ENCODE measurements at places on chromosomes 7 and 10.

DNA sequence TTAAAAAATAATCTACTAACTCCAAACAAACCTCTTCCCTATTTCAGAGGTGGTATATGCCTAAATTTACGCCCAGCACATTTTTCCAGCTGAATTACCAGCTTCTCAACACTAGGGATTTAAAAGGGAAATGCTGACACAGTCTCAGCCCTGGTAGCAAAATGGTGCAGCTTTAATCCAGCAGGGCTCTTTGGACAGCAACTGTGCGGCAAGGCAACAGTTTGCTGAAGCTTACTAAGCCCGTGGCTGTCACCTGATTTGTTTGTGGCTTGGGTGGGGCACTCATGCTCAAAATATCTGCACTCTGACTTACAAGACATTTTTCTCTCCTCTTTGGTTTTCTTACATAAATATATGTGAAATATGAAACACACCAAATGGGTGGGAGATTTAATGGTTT lies 206.7 kb downstream of the POU6F2 start:
- no peak for DNase-seq

GRCh38 chr7:3285652-3286051 lies 15.4 kb upstream of the SDK1 start:
- no peak for DNase-seq

DNA sequence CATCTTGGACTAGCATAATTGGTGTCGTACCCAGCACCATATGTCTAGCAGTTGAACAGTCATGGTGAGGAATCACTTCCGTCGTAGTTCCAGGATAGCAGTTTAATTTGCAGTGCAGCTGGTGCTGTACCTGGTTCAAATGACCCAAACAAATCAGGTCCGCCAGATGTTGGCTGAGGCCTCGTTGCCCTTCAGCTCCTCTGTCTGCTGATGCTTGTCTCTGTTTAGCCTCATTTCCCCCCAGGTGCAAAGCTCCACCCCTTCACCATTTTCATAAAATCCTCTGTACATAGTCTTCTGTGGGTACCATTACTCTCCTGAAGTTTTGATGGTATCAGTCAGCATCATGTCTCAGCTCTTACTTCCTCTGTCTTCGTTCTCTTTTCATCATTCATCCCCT lies 35.1 kb downstream of the UMAD1 start:
- DNase-seq = no peak

DNA sequence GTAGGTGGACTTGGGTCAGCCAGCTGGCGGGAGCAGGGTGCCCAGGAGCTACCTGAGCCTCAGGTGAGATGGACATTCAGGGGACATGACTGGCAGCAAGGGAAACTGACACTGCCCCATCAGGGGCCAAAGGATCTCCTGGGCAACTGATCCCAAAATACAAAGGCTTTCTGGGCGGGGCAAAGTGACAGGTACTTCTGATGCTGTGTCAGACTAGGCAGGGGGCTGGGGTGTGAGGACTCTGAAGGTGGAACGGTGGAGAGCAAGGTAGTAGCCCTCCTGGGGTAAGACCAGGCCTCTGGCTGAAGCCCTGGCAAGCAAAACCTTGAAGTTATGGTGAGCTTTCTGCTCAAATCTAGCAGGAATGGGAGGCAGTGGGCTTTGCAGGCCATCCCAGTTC lies 4.4 kb downstream of the OPN4 start:
- no peak for DNase-seq

GRCh38 chr7:129225931-129226572 lies 1.2 kb downstream of the AHCYL2 start:
- no peak for DNase-seq

DNA sequence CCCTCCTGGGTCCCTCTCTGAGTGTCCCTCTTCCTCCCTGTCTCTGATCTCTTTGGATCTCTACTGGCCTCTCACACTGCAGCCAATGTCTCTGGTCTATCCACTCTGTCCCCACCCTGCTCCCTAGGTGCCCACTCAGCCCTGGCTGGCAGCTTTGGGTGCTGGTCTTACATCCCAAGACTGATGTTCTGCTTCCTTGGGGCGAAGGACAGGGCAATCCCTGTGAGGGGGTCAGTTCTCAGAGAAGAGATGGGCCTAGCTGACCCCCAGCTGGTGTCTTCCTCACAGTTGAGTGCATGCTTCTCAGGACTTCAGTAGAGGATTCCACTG lies 51.7 kb upstream of the CAMK2B start:
- DNase-seq = no peak

- DNase-seq = no peak
Measured at GRCh38 chr10:90167174-90168064, 466.0 kb downstream of the KIF20B start.

DNA sequence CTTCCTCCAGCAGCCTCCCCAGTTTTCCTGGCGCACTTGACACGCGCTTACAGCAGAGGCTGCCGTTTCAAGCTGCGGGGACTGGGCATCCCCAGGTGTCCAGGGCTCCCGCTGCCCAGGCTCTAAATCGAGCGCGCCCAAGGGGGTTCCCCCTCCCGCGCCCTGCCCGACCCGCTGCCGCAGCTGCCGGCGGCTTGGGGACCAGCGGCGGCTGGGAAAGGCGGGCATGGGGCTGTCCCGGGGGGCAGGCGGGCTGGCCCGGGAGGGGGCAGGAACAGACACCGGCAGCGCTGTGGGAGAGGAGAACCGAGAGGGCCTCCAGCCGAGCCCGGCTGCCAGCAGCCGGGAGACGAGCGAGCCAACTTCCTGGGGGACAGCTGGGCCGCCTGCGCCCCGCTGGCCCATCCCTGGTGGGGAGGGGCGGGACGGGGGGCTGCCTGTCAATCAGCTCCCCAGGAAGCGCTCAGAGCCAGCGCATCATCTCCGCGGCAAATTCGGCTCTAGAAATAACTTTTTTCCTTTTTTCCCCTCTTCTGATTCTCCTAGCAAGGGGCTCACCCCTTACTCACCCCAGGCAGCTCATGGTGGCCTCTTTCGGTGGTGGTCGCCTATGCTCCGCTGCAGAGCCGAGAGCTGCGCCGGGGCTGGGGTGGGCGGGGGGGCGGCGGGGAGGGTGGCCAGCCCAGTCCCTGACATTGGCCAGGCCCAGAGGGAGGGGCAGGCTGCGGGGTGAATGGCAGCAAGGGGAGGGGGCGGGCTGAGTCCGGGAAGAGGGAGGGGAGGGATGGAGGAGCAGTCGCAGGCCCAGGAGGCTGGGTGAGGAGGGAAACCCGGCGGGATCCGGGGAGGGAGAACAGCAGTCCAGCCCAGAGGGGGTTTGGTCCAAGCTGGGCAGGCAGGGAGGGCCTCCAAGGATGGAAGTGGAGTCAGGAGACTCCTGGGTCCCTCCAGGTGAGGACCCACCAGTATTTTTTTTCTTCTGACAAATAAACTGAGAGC lies 14.7 kb downstream of the GRID2IP start:
- DNase-seq = no peak

DNA sequence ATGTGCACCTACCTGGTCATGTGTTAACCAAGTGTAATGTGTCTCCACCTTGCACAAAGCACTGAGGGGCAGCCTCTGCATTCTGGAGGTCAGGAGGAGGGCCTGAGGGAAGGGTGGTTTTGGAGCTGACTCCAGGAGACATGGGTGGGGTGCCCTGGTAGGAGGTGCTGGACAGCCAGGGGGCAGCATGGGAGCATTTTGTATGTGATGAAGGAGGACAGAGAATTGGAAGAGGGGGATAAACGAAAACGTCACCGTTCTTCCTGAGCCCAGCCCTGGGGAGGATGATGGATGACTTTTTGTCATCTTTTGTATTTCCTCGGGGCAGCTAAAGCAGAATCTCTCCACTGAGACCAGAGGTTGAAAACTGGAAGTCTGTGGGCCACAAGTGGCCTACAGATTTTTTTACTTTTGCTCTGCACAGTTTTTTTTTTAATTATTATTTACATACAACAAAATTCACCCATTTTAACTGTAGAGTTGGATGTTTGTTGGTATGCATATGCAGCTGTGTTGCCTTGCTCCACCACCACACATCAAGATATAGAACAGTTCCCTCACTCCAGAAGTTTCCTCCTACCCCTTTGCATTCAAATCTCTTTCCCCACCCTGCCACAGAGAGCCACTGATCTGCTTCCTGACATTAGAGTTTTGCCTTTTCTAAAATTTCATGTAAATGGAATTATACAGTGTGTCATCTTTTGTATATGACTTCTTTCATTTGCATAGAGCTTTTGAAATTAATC lies 242.5 kb downstream of the VTI1A start:
- DNase-seq = no peak

GRCh38 chr7:25031432-25031831 lies 51.5 kb upstream of the OSBPL3 start:
- no peak for DNase-seq

GRCh38 chr7:94284104-94284503 lies 110.6 kb upstream of the COL1A2 start:
- DNase-seq = no peak

- DNase-seq = no peak
Measured at GRCh38 chr7:100367676-100368613, 5.3 kb upstream of the PILRA start.

- DNase-seq = no peak
Measured at GRCh38 chr7:150507947-150508602, 6.6 kb upstream of the GIMAP7 start.

DNA sequence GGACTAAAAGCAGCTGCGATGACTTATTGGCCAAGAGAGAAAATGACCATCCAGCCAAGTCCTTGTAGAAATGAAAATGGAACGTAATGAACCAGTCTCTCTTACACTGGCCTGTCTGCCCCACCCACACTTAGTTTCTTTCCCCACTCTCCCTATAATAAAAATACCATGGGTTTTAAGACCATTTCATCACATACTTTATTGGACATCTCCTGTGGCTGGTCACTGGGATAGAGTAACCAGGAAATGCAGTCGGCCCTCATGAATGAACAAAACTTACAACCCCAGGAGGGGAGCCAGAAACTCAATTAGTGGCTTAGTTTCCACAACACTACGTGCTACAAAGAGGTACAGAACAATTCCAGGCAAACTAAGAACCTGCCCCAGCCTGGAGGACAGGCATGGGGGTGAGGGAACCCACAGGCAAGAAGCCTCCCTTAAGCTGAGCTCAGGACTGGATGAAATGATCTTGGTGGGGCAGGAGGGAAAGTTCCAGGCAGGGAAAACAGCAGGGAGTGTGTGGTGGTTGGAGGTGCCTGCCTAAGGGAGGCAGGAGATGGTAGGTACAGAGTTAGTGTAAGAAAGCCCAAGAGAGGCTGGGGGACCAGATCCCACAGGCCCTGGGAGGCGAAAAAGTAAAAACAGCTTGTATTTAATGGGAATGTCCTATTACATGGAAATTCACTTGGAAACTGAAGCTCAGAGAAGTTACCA lies 29.6 kb downstream of the MKI67 start:
- DNase-seq = no peak

DNA sequence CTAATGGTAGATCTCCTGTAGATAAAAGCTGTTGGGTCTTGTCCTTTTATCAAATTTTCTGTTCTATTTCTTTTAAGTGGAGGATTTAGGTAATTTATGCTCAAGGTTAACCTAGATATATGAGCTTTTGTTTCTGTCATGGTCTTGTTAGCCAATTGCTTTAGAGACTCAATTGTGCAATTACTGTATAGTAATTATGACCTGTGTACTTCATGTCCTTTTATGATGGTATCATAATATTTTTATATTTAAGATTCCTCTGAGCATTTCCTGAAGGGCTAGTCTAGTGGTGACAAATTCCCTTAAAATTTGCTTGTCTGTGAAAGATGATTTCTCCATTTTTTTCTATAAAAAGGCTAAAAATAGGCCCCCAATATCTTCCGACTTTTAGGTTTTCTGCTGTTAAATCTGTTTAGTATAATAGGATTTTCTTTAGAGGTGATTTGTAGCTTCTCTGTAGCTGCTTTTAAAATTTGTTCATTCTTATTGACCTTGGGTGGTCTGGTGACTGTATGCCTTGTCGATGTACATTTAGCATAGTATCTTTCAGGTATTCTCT lies 5.4 kb upstream of the AKR1C3 start:
- no peak for DNase-seq

DNA sequence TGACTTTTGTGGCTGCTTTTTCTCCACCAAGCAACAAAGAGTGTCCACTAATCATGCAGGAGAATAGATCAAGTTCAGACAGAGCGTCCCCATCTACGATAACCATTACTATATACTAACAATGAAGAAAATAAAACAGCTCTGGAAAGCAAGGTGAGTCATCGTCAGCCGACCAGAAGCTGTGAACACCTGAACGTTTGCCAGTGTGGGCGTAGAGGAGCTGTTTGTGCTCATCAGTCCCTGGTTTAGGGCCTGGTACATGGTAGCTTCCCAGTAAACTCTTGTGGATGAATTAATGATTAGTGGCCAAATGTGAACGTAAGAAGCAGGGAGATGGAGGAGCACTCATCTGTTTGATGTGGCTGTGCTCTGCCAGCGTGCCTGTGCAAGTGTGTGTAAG lies 180.7 kb downstream of the EVX1 start:
- no peak for DNase-seq

GRCh38 chr7:95476072-95476847 lies 9.5 kb upstream of the ASB4 start:
- no peak for DNase-seq

- DNase-seq = no peak
Measured at GRCh38 chr7:31059551-31059950, 7.4 kb downstream of the ADCYAP1R1 start.

DNA sequence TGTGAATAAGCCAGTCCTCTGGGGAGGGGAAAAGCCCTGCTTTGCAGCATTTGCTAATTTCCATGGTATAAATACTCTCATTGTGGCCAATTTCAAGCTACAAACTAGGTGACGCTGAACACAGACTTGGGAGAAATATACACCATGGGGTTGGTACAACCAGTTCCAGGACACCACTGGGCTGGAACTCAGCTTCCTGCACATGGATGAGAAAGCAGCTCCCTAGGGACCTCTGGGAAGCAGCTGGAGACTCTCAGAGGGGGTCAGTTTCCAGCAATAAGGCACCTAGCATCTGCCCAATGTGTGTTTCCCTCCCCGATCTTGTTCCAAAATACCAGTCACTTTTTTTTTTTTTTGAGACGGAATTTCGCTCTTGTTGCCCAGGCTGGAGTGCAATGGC lies 56.8 kb upstream of the WDR11 start:
- no peak for DNase-seq

GRCh38 chr7:131556909-131557651 lies 652 bp upstream of the PODXL start:
- no peak for DNase-seq

GRCh38 chr10:29199941-29200679 lies 88.8 kb upstream of the LYZL1 start:
- DNase-seq = no peak

- no peak for DNase-seq
Measured at GRCh38 chr7:130352194-130353074, 7.8 kb downstream of the CPA5 start.

DNA sequence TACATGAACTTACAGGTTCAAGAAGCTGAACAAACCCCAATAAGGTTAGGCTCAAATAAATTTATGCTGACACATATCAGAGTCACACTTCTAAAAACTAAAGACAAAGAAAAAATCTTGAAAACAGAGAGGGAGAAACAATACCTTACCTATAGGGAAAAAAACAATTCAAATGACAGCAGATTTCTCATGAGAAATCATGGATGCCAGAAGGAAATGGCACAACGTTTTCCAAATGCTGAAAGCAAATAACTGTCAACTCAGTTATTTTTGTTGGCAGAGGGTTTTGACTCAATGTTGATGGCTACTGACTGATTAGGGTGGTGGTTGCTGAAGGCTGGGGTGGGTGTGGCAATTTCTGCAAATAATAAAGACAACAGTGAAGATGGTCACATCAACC lies 239.4 kb downstream of the ARHGAP12 start:
- no peak for DNase-seq
